ENCODE measurements at places on chromosomes 1 and 21. TPM values are rescaled to one million over a fixed set of nuclear protein-coding genes. Genes with fewer than 3 reads are reported as not detected.

Gene PLPP3
- not detected for total RNA-seq

DNA sequence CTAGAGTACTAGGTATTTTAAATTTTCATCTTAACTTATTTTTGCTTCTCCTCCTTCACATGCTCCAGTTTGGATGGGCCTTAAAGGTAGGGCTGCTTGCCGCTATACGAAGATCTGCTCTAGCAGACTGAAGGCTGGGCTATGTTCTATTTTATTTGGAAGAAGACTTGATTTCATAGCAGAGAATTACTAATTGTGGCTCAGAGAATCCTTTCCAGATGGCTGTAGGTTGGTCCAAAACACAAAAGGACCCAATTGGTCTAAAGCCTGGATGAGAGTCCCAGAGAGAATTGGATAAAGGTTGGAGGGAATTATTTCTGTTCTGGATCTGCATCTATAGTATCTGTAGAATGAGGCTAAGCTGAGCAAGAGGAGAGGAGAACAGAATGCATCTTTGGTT, 719.4 kb upstream of the PTBP2 start:
- no peak overlapping the region for H3K4me3 ChIP-seq
- H3K36me3 ChIP-seq: no peaks in the 10 kb centered on the region
- no peaks in the 10 kb centered on the region for H3K27me3 ChIP-seq
- no peaks in the 10 kb centered on the region for H3K4me1 ChIP-seq

- H3K4me1 ChIP-seq: peaks cover 21% of the 10 kb centered on the region
- no peak overlapping the region for H3K4me3 ChIP-seq
- H3K36me3 ChIP-seq: peaks cover 16% of the 10 kb centered on the region
- H3K27ac ChIP-seq: no peak overlapping the region
- no peaks in the 10 kb centered on the region for H3K27me3 ChIP-seq
These were observed 156.9 kb downstream of the DHRS3 start for GRCh38 chr1:12460911-12461621.

GRCh38 chr1:114080511-114081436, 72.9 kb downstream of the SYT6 start:
- no peak overlapping the region for H3K27ac ChIP-seq
- H3K36me3 ChIP-seq: no peaks in the 10 kb centered on the region
- 0 out of 2 replicates have a peak, but pooled peaks cover 7% of the 10 kb centered on the region for H3K4me1 ChIP-seq
- no peak for DNase-seq
- no peak overlapping the region for H3K4me3 ChIP-seq

Gene FLG2
- total RNA-seq: not detected

Data from SJCRH30 (cell line).